GM23248 (cell line): ENCODE measurements at places on chromosomes 11 and 22. TPM values are rescaled to one million over a fixed set of nuclear protein-coding genes. Genes with fewer than 3 reads are reported as not detected.

Gene TMPRSS5
- not detected in 2 replicates for total RNA-seq

Gene SMTNL1
- not detected in 2 replicates for total RNA-seq

Gene ZNF202
- 5.5 and 26.4 TPM in 2 replicates for total RNA-seq

Gene OR2AG2
- 0.22 and 0.25 TPM in 2 replicates for total RNA-seq

Gene SERPING1
- total RNA-seq, result 98.0 and 147 TPM in 2 replicates

DNA sequence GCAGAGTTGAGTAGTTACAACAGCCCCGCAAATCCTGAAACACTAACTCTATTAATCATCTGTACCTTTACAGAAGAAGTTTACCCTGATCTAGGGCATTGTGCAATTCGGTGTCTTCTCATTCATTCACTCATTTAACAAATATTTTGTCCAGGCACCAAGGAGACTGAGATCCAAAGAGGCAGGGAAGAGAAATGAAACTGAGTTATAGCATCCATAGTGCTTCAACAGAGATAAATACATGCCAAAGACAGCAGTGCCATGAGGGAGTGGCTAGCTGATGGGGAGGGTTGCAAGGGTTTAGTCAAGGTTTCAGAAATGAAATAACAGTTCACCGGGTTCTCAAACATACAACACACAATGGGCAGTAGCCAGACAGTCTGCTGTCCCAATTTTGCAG lies 40.2 kb upstream of the MTNR1B start:
- DNase-seq, result peak; percentile 52

GRCh38 chr11:124108156-124108555 lies 7.1 kb upstream of the VWA5A start:
- peak; percentile 13 for DNase-seq

- DNase-seq, result peak; percentile 46
Observed at GRCh38 chr22:49999063-49999945, 13.3 kb downstream of the IL17REL start.

GRCh38 chr11:121226415-121227263 lies 65.9 kb upstream of the SC5D start:
- no peak for DNase-seq

- DNase-seq, result peak; percentile 97
Observed at GRCh38 chr11:64659417-64660144, 63.4 kb downstream of the NRXN2 start.

DNA sequence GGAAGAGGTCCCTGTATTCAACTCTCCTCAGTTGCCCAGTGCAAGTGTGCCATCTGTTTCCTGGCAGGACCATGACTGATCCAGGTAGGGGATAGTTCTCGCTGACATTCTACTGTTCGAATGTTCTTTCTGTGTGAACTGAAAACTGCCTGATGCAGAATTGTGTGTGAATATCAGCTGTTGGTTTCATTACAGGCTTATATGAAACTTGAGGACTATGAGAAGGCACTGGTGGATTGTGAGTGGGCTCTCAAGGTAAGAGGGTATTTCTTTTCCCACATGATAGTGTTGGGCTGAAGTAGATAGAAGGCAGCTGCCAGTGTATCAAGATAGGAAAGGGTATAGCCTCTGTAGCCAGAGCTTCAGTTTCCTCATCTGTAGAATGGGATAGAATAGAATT lies 15.3 kb downstream of the TTC12 start:
- DNase-seq, result no peak

GRCh38 chr22:25969286-25969685 lies 200.0 kb upstream of the SEZ6L start:
- DNase-seq, result no peak

DNA sequence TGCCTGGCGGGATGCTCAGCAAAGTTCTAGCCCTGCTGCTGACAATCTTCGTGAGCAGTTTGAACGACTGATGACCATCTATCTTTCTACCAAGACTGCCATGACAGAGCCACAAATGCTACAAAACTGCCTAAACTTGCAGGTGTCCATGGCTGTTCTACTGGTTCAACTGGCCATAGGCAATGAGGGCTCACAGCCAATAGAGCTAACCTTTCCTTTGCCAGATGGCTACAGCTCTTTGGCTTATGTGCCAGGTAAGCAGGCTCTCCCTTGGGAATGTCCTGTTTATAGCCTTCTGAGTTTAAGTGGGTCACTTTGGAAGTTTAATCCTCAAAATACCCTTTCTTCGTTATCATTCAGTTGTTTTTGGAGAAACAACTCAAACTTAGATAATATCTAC lies 20.1 kb downstream of the UBE4A start:
- no peak for DNase-seq

DNA sequence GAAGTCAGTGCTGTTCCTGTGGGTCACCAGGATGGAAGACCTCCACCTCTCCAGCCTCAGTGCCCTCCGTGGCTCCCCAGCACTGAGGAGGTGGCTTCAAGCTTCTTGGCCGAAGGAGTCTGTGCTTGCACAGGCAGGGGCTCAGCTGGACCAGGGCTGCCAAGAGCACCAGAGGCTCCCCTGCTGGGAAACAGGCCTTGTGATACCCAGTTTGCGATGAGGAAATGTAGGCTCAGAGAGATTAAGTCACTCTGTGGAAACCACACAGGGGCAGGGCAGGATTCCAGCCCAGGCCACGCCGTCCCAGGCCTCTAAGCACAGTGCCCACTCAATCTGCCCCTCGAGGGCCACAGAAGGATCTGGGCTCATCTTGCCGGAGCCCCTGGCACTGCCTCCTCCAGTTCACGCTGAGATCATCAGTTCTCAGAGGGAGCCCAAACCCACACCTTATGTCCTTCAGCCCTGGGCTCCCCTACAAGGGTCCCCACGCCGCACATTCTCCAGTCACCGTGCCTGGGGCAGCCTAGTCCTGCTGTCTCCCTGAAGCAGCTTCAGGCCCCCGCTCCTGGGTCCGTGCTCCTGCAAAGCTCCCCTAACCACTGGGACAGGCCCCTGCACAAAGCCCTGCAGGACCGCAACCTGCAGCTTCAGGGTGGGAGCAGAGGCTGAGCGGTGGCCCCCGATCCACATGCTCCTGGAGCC lies 21.6 kb downstream of the ANO1 start:
- peak; percentile 60 for DNase-seq

DNA sequence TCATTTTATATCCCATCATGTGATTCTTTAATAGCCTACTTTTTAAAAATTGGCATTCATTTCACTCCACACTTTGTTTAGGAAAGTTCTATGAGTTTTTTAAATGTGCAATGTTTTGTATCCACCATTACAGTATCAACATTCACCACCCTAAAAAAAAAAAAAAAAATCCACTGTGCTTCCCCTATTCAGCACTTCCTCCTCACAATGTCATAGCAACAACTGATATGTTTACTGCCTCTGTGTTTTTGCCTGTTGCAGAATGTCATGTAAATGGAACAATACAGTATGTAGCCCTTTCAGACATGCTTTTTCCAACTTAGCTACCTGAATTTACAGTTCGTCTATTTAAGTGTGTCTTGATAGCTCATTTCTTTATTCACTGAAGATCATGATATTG lies 754.2 kb downstream of the FAM181B start:
- DNase-seq, result no peak

DNA sequence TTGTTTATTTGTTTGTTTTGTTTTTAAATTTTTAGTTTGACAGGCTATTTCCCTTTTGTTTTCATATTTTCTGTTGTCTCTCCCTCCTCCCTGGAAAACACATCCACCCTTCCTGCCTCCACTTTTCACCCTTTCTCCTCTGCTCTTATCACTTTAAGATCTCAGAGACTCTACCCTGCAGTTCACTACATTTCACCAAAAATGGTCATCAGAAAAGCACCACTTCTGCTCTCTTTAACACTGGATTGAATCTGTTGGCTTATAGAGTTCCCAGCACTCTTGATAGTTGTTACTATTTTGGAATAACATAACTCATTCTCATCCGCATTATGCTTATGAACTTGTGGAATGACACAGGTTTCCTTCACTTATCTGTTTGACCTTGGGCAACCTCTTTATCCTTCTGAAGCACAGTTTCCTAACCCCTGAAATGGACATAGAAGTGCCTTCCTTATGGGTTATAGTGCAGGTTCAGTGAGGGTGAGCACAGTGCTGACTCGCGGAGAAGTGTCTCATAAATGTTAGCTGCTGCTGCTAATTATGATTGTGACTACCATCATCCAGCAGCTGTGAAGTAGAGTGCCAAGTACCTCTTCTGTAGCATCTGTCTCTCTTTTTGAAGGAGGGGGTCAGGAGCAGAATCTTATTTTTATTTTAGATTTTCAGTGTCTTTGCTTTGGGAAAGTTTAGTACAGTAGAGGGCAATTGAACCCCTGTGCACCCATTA lies 15.0 kb downstream of the TEAD1 start:
- DNase-seq, result peak; percentile 63

DNA sequence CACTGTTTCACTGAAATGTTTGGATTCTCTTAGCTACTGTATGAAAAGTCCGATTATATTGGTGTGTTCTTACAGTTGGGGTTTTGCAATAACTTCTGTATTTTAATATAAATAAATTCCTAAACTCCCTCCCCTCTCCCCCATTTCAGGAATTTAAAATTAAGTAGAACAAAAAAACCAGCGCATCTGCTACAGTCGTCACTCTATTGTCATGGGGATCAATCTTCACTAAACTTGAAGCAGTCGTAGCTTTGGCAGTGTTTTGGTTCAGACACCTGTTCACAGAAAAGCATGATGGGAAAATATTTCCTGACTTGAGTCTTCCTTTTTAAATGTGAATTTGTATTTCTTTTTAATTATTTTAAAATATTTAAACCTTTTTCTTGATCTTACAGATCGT lies 9.4 kb downstream of the PIWIL3 start:
- no peak for DNase-seq

DNA sequence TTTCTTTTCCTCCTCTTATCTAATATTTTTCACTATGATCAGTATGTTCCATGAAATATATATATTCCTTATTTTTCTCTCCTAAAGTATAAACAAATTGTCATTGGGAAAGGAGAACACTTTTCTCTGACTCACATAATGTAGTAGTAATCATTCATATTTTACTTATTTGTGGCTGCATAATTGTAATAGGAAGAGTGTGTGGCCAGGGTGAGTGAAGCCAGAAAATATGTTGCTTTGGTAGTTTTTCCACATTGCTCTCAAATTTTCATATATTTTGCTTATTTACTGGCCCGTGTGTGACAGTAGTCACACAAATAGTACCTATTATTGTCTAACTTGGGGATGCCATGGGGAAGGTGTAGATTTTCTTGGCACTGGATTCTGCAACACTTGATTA lies 172.1 kb downstream of the DYNC2H1 start:
- peak; percentile 38 for DNase-seq

GRCh38 chr11:37710031-37710430 lies 1112.0 kb upstream of the RAG2 start:
- no peak for DNase-seq

DNA sequence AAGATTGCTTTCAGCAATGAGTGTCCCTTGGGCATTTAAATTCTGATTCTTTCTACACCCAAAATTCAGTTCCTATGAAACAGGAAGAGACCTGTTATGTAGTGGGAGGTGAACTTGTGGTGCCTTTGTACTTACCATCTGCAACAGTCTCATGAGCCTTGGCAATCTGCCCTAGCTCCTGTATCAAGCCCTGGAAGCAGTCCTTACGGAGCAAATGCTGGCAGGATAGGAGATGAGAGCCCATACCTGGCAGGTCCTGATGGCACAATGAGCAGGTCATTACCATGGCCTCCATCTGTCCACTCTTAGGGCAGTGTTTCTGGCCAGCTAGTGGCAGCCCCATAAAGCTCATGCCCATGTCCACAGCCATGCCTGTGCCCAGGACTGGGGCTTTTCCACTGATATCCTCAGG lies 10.8 kb downstream of the TRIM66 start:
- DNase-seq, result no peak

- DNase-seq, result no peak
Observed at GRCh38 chr11:90284171-90284570, 61.3 kb upstream of the CHORDC1 start.

DNA sequence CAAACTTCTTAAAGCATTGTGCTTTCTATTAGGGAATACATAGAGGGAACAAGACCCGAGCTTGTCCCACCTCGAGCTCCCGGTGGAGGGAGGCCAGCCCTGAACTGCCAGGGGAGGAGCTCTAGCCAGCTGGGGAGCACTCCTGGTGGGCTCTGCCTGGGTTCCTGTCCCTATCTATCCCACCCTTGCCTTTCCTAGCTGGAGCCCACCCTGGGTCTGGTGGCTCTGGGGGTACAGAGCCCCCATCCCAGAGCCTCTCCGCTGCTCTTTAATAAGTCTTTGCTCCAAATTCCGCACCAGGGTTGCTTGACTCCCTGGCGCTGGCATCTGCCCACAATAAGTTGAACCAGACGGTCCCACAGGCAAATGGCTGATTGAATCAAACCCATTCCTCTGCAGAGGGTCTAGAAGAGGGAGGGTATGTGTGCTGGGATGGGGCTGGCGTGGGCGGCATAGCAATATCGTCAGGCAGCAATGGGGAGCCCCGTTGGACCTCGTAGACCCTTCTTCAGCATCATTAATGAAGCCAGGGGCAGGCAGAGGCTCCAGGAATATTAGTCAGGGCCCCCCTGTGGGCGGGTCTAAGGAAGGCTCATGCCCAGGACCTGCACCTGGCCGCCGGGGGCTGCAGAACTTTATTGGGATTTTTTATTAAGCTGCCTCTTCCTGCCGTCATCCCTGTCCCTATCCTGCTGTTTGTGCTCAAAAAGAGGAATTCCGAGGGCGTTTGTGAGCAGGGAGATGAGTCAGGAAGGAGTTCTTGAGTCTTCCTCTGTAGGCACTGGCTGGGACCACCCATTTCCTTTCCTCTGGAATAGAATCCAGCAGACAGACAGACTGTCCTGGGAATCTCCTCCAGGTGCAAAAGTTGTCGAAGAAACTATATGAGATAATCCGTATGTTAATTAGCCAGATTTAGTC lies 38.5 kb upstream of the RIC3 start:
- DNase-seq, result peak; percentile 57

DNA sequence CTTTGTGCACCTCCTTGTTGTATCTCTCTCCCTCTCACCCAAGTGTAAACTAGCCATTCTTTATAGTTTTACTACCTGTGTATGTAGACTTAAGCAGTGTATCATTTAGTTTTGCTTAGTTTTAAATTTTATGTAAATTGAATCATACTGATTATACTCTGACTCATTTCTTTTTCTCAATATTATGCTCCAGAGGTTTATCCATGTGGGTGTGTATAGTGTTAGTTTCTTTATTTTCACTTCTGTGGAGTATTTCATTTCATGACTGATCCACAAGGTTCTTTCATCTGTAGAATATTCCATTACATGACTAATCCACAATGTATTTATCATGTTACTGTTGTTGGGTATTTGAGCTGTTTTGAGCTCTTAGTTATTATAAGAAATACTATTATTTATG lies 62.0 kb downstream of the CCDC34 start:
- peak; percentile 43 for DNase-seq
